ENCODE measurements at places on chromosomes 1 and 21.

GRCh38 chr1:161921990-161922389 lies 101.7 kb downstream of the OLFML2B start:
- no peak for DNase-seq

GRCh38 chr1:55584526-55585401 lies 369.6 kb upstream of the USP24 start:
- no peak for DNase-seq

- no peak for DNase-seq
Observed at GRCh38 chr1:23628951-23629387, 62.6 kb upstream of the RPL11 start.

- no peak for DNase-seq
Observed at GRCh38 chr1:204241050-204241449, 27.3 kb upstream of the GOLT1A start.

GRCh38 chr1:110383251-110383990 lies 7.4 kb downstream of the SLC16A4 start:
- no peak for DNase-seq

GRCh38 chr21:14084701-14085100 lies 126.1 kb downstream of the LIPI start:
- DNase-seq, result no peak

DNA sequence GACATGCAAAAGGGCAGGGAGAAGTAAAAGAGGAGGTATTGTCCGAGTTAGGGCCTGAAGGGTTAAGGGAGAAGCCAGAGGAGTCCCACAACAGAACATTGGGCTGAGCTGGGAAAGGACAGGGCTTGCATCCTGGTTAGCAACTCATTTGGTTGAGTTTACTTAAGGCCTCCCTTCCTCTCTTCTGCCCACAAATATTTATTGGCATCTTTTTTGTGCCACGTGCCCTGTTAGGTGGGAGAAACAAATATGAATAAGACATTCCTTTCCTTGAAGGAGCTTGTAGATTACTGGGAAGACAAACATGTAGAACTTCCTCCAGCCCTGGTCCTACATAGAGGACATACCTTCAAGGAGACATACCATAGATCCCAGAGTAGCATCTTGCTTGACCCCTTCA lies 53.0 kb upstream of the PRELP start:
- DNase-seq, result no peak

DNA sequence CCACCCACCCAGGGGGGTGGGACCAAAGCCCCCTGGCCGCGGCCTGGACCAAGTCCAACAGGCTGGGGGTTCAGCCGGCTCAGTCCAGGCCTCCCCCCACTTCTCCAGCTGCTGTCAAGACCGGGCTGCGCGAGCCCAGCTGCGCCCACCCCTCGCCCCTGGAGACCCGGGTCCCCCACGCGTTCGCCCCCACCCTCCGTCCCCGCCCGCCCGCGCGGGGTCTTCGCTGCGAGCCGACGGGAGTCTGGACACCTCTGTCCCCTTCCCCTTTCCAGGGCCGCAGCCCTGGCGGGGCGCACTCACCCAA lies 253 bp downstream of the RAP1GAP start:
- no peak for DNase-seq
